ENCODE measurements at places on chromosomes 7 and 10.
A peak's percentile ranks its signal among the peaks of the same experiment; 100 is the strongest.

- DNase-seq: no peak
These were observed 9.7 kb downstream of the C10orf62 start for GRCh38 chr10:97599272-97599619.

DNA sequence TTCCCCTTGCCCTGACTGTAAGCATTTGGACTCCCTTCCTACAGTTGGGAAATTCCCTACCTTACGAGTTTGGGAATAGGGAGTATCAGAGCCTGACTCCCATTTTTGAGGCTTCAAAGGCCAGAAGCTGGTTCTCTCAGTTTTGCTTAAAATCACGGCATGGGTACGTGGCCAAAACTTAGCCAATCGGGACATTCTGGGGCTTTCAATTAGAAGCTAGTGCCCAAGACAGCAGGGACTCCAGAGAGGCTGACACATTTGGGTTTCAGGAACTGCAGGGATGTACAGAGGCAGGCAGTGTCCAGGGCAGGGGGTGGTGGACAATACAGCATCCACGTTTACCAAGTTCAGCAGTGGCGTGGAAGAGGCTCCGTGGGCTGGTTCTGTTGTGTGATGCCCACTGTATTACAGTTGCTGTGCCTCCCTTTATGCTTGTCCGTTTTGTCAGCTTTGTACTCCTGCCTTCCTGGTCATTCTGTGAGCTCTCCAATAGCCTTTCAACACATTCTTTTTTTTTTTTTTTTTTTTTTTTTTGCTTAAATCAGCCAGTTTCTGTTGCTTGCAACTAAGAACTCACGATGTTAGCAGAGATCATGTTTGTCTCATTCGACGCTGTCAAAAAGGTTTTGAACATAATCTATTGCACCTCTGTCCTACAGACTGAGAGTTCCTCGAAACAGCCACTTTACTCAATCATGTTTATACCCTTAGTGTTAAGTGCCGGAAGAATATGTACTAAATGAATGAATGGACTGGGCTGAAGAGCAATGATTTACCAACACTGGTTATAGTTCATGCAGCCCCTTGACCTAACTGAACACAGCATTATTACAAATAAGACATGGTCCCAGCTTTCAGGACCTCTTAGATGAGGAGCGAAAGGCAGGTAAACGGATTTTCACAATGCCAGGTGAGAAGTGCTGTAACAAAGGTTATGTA lies 1.1 kb downstream of the GGCT start:
- peak; percentile 19 for DNase-seq

DNA sequence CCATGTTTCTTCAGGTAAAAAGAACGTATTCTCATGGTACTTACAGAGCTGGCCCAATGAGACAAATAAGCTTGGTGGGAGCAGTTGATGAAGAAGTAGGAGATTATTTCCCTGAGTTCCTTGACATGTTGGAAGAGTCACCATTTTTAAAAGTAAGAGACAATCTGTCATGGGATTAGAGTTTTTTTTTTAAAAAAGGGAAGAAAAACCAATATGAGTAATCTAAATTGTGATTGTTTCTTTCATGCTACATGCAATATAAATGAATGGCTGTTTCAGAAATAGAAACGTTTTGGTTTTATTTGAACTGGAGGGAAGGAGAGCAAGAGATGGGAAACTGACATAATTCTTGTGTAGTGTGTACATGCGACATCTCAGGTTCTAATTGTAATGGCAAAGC lies 32.8 kb downstream of the TMEM60 start:
- DNase-seq: no peak

DNA sequence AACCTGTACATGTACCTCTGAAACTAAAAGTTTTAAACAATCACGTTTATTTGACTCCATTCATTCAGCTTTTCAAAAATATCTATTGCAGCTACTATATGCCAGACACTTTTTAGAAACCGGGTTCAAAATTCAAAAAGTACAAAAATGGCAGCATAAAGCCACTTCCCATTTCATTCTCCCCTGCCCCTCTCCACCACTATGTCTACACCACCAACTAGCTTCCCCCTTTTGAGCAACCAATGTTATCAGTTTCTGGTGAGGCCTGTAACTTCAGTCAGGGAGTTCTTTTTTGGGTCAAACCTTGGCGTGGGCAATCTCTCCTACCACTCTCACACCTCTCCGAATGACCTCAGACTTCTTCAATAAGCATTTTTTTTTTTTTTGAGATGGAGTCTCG lies 11.5 kb upstream of the HHEX start:
- DNase-seq: no peak

GRCh38 chr7:130943336-130943901 lies 209.4 kb upstream of the KLF14 start:
- DNase-seq: peak; percentile 86

- no peak for DNase-seq
These were observed 186.1 kb downstream of the SRPK2 start for GRCh38 chr7:105202616-105203015.

DNA sequence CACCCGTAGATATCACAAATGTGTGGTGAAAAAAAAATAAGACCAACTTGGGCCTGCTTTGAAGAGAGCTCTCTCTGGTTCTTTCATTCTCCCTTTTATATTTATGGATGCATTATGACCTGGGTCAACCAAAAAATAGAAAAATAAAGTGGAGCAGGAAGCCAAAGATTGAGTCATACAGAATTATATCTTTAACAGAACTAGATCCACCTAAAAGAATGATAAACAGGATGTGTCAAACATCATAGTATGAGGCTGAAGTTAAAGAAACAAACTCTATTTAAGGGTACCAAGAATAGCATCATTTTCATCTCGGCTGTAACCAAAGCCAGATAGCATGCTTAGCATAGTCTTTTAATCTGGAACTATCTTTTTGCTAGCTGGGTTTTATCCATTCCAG lies 28.8 kb upstream of the NMT2 start:
- DNase-seq: no peak

- no peak for DNase-seq
These were observed 64.5 kb downstream of the TMEM209 start for GRCh38 chr7:130140551-130141160.

DNA sequence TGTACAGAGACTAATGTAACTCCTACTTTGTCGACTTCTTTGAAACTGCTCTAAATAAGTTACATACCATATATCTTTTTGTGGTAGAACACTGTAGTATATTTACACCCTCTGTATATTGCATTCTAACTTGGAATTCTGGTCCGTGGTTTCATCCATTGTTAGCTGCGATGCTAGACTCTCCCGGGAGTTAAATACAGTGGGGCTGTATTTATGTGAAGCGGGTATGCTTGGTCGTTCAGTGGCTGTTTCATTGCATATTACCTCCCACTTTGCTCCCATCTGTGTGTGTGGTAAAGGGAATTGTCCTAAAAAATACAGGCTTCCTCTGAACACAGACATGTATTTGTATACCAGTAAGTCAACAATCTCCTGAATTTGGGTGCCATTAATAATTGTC lies 231.1 kb downstream of the SLC25A13 start:
- no peak for DNase-seq

- DNase-seq: no peak
These were observed 32.0 kb upstream of the TSPAN13 start for GRCh38 chr7:16721541-16721940.

GRCh38 chr7:105808703-105809590 lies 67.5 kb downstream of the ATXN7L1 start:
- DNase-seq: peak; percentile 84

- DNase-seq: no peak
These were observed 30.7 kb downstream of the TLL2 start for GRCh38 chr10:96482815-96483588.

DNA sequence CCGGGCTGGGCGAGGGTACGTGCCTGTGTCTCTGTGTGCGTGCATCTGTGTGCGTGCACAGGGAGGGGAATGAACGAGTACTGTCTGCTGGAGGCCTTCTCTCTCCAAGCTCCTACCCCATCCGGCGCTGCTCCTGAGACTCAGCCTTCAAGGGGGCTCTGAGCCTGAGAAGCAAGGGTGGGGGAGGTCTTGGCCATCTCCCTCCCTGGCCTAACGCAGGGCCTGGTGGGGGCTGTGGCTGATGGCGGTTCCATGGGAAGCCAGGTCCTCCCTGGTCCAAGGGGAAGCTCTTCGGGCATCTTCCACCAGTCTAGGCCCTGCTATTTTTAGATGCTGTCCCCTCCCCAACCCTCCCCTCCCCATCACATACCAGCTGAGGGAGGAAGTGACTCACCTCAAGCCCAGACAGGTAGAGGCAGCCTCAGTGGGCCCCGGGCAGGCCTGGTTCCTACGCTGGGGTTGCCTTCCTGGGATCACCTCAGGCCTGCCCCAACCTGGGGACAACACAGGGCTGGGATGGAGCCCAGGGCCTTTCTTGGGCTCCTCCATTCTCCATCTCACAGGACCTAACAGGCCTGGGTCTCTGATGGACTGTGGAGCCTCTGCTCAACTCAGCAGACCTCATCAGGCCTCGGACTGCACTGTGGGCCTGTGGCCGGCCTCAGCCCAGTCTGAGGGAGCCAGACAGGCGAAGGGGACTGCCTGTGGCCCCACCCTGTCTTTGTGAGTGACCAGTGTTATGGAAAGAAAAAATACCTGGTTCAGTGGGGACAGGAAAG lies 32.2 kb downstream of the DNAJB12 start:
- DNase-seq: peak; percentile 93

DNA sequence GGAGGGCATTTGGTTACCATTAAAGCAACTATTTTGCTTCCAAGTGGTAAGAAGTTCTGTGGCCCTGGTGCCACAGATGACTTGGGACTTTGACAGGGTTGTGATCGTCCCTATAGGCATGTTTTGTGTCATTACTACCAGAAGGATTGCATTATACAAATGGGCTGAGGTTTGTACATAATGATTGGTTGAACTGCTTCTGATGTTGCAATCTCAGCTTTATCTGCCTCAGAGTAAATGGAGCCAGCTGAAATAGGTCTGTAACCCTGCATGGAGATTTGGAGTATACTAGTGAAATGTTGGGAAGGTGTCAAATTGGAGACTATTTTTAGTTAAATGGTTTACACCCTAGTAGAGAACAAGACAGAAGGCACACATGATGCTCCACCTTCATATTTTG lies 46.1 kb upstream of the SEPTIN7 start:
- no peak for DNase-seq

DNA sequence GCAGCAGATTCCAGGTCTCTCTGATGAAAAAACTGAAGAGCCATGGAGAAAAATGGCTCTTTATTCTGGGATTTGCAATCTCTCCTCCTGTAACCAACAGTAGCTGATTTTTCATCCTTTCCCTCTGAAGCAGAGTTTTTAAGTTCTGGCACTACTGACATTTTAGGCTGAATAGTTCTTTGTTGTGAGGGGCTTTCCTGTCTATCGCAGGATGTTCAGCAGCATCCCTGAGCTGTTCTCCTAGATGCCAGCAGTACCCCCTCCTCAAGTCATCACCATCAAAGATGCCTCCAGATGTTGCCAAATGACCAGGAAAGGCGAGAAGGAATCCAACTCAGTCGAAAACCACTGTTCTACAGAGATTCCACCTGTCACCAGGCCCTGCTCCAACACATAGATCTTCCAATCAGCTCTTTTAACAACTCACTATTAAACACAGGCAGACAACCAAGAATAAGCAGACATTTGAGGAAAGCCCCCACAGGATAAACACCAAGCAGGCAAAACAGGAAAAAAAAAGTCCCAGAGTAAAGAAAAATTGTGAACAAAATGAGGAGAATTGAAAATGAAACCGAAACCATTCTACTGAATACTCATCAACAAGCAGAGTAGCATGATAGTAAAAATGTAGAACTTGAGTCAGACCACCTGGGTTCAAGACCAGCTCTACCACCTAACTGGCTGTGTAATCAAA lies 124.8 kb downstream of the MPP7 start:
- DNase-seq: no peak

DNA sequence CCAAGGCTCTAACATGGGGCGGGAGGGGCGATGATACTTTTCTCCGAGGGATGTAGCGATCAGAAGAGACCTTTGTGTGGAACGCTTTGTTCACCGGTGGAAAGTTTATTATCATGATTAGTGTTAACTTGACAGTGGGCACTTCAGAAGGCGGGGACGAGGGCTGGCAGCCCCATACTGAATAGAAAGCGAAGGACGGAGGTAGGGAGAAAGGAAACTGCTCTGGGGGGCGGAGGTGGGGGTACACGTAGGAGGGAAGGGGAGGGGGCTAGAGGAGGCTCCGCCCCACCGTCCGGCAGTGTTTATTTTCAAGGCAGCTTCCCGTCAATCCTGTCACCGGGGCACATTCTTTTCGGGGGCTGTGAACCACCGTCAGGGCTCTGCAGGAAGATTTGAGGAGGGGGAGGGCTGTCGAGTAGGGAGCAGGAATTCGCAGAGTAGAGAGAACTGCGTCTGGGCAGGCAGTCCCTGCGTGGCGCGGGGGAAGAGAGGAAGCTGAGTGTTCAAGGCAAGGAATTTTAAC lies 9.4 kb upstream of the NKX2-3 start:
- no peak for DNase-seq

Measured in bronchial epithelial cell (primary cell).